ENCODE measurements at places on chromosomes 7 and 10.

- no peak for DNase-seq
Measured at GRCh38 chr10:89310056-89310893, 8.4 kb downstream of the IFIT2 start.

DNA sequence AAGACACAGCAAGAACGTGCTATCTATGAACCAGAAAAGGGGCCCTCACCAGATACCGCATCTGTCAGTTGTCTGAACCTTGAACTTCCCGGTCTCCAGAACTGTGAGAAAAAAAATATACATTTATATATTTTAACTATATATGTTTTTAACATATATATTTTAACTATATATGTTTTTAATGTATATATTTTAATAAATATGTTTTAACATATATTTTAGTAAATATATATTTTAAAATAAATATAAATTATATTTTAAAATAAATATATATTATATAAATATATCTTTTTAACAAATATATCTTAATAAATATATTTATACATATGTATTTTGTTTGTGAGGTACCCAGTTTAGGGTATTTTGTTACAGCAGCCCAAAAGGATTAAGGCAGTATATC, 958.2 kb upstream of the AUTS2 start:
- DNase-seq = no peak

GRCh38 chr7:15330943-15331342, 230.9 kb downstream of the AGMO start:
- DNase-seq = no peak

DNA sequence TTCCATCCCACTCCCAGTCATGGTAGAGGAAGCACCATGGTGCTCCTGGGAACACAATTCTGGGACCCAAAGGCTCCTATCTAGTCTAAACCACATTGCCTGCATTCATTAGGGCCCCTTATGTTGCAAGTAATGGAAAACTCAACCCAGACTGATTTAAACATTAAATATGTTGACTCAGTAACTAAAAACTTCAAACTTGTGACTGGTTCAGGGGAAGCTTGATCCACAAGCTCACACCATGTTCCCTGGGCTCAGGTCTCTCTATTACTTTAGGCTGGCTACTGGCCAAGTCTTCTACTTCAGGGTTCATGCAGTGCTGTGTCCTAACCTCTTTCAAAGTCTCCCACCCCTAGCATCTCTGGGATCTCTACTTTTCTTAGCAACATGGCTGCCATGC, 13.1 kb downstream of the WNT16 start:
- no peak for DNase-seq

DNA sequence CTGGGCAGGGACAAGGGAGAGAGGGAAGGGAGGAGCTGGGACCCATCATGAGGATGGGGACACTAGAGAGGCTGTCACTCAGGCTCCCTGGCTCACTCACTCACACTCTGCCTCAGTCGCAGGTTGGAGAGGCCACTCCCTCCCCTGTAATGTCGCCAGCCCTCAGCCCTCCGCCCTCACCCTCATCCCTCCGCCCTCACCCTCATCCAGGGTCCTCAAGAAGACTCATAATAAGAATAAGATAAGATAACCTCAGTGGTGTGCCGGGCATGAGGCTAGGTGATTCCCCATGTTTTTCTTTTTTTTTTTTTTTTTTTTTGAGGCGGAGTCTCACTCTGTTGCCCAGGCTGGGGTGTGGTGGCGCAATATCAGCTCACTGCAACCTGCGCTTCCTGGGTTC, 92.2 kb downstream of the GTF2IRD1 start:
- DNase-seq = no peak

GRCh38 chr7:66239467-66239856, 34.3 kb downstream of the TPST1 start:
- no peak for DNase-seq

DNA sequence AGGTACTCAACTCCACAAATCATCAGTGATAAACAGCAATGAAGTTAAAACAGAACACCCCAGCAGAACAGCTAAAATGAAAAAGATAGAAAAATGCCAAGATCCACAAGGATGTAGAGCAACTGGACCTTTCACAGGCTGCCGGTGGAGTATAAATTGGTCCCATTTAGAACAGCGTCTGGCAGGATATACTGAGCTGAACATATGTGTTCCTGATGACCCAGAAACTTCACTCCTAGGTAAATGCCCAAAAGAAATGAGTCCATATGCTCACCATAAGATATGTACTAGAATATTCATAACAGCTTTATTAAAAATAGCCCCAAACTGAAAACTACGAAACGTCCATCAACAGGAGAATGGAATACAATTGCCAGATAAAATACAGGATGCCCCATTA, 102.4 kb downstream of the OAT start:
- no peak for DNase-seq

GRCh38 chr7:140317999-140318398, 80.3 kb downstream of the SLC37A3 start:
- DNase-seq = no peak

DNA sequence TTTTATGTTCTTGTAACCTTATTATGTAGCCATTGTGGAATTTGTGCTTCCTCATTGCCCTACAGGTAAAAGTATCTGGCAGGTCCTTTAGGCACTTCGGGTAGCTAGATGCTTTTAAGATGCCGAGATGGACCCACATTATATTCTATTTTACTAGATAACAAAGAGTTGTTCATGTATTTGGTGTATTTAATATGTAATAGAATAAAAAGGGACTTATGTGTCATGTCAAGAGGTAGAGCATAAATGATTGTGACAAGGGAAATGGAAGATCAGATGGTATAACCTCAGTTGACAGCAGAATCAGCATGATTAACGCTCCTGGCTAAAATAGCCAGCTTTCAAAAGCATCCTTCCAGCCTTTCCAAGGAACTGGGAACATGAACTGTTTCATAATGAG, 50.6 kb downstream of the NPY start:
- no peak for DNase-seq

DNA sequence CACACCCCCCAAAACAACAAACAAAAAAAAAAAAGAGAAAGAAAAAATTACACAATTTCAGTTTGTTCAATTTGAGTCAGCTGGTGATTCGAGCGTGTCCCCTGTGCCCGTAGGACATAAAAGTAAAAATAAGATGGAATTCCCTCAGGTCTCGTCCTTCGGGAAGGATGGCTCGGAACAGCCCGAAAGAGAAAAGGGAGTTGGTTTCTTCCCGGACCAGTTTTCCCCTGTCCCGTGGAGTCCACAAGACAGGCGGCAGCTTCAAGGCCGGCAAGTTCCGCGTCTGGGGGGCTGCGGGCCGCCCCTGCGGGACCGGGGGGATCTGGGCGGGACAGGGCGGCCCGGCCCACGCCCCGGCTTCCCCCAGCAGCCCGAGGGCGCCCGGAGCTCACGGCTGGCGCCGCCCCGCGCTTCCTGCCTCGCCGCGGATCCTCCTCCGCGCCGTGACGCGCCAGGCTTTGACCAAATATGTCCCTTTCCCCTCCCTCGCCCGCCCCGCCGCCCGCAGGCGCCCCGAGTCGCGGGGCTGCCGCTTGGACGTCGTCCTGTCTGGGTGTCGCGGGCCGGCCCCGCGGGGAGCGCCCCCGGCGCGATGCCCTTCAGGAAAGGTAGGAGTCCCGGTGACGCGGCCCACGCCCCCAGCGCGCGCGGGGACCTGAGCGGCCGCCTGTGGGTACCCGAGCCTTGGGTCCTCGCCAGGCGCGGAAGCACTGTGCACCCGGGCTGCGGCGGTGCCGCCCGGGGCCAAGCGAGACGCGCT, 55.8 kb downstream of the RBM17 start:
- peak; percentile 81 for DNase-seq

DNA sequence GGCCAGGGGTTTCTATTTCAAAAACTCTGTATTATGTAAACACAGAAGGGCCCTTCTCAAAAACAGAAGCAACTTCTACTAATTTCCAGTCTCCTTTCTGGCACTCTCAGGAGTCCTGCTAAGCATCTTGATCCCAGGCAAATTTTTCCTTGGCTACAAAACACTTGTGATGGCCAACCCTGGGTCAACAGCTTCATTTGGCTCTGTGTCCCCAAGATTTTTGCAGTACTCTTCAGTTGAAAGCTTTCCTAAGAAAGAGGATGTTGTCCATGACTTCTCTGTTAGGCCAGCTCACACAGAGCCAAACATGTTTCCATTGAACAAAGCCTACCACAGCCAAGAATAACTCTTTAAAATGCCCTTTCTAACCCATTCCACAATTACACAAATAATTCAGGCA, 99.0 kb upstream of the EGR2 start:
- DNase-seq = no peak

- DNase-seq = peak; percentile 41
Measured at GRCh38 chr10:117363028-117363427, 12.2 kb downstream of the PDZD8 start.

GRCh38 chr10:83373671-83374070, 765.6 kb upstream of the GHITM start:
- peak; percentile 41 for DNase-seq

DNA sequence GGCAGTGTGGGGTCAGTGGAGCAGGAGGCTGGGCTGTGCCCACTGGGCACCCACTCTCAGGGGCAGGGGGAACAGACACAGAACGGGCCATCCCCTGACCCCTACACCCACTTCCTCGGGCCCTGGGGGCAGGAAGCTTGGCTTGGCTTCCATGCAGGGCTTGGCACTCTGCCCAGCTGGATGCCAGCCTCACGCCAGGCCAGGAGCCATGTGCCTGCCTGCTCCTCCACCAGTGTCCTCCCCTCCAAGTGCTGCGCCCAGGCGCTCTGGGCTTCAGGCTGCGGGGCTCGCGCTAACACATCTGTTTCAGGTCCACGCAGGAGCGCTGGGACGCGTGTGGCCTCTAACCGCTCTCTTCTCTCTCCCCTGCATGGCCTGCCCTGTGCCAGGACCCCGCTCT, 12.7 kb downstream of the LDB3 start:
- DNase-seq = no peak

GRCh38 chr10:35331894-35332640, 4.2 kb upstream of the CCNY start:
- DNase-seq = peak; percentile 72

DNA sequence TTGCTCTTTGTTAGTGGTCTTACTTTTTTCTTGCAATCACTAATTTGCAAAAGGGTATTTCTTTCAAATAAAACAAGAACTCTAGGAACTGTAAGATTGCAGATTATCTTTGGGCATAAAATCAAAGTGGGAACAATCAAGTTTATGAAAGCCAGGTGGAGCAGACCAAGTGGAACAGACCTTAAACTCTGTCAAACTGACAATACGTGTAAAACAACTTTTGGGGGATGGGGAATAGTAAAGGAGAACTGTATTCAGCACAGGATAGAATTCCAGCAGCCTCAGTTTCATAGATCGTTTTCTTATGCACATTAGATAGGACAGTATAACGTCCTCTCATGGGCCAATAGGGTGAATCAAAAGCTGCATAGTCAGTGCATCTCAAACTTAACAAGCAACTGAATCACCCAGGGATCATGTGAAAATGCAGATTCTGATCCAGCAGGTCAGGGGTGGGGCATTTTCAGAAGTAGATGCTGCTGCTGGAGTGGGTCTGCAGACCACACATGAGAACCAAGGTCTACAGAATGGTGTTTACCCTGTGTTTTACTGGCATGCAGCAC, 120.7 kb downstream of the PIP4K2A start:
- DNase-seq = no peak

- DNase-seq = peak; percentile 4
Measured at GRCh38 chr7:84337429-84337828, 142.8 kb upstream of the SEMA3A start.

DNA sequence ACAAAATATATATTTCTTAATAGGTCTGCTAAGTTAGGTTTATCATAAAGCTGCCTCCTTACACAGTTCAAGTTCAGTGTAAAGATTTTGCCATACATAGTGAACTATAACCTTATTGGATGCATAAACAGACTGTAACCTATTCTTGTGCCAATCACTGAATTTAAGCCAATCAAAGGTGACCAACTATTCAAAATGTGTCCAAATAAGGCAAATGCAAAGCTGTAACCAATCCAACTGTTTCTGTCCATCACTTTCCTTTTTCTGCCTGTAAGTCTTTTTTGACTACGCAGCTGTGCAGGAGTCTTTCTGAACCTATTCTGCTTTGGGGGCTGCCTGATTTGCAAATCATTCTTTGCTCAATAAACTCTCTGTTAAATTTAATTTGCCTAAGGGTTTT, 11.6 kb upstream of the DNMBP start:
- no peak for DNase-seq

DNA sequence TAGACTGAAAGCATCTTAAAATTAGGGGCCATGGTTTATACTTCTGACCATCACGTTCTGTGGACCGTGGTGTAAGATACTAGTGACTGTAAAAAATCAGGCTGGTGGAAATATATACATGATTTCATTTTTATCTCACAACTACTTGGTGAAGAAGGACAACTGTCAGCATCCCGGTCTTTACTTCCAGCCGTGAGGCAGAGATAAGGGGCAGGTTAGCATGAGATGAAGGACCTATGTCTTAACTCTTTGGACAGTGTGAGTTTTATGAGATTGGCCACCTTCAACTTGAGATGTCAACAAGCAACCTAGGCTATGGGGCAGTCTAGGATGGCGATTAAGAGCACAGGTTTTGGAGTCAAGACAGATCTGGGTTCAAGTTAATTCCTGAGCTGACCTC, 37.5 kb upstream of the FAM171A1 start:
- no peak for DNase-seq

- no peak for DNase-seq
Measured at GRCh38 chr7:25597946-25598345, 369.7 kb upstream of the NPVF start.

- DNase-seq = no peak
Measured at GRCh38 chr10:133464582-133465031, 10.9 kb downstream of the SCART1 start.

All from AG08395 (cell line).